GOT3 (cell line): ENCODE measurements at places on chromosomes 6 and 20.

- no peak for DNase-seq
Measured at GRCh38 chr6:79413562-79414002, 123.6 kb downstream of the LCA5 start.

DNA sequence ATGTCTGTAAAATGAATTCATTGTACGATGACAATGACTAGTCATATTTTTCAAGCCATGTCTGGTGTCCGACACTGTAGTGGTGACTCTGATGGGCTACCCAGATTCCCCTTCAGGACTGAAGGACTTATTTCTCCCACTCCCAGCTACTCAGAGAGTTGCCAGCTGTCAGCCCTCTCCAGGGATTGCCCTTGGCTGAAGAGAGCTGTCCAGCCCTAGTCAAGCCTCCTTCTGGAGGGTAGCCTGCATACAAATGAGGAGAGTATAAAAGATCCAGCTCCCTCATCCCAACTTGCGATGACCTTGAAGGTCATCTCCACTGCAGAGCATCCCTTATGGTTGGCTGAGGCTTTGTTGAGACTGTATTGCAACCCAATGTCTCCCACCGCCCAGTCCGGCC is 29.9 kb downstream of the JPH2 start:
- DNase-seq: no peak

- DNase-seq: no peak
Measured at GRCh38 chr6:6651335-6651734, 62.8 kb downstream of the LY86 start.

DNA sequence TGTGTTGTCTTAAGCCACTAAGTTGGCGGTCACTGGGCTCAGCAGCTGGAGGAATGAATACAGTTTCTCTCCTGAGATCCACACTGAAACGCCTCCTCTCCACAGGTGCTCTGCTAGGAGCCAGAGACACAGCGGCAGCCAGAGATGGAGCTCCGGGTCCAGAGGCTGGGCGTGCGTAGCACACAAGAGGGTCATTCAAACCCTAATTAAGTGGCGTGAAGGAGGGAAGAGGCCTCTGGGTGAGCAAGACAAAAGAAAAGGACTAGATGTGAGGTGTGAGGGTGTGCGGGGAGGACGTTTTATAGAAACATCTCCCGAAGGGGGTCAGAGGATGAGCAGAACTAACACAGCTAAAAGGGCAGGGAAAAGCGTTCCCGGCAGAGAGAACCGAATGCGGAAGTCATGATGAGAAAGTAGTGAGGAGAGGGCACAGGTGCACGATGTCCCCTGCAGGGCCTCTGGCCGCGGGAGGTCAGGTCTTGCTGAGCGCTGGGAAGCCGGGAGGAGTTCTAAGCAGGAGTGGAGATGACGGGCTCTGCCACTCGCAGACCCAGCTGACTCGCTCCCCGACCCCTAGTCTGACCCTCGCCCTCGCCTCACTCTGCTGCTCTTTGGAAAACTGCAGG is 54.4 kb downstream of the BMP7 start:
- no peak for DNase-seq

- no peak for DNase-seq
Measured at GRCh38 chr6:45881705-45882467, 133.8 kb downstream of the CLIC5 start.

DNA sequence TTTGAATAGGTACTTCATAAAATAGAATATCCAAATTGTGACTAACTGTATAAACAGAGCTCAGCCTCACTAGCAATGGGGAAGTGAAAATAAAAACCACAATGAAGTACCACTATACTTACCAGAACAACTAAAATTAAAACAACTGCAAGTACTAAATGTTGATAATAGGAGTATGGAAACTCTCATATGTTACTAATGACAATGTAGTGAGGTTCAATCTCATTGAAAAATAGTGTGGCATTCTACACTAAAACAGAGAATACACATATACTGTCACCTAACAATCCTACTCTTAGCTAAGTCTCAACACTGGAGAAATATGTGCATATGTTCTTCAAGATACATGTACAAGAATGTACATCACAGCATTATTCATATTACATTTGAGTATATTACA is 132.0 kb upstream of the CARMIL1 start:
- DNase-seq: no peak
